ENCODE measurements at places on chromosomes 4 and X.
A peak's percentile ranks its signal among the peaks of the same experiment; 100 is the strongest.

- no peak for DNase-seq
Observed at GRCh38 chr4:133150486-133151340, 1.6 kb downstream of the PCDH10 start.

- DNase-seq, result no peak
Observed at GRCh38 chrX:16239211-16239610, 71.9 kb downstream of the MAGEB17 start.

- no peak for DNase-seq
Observed at GRCh38 chr4:142307857-142308256, 538.2 kb downstream of the INPP4B start.

DNA sequence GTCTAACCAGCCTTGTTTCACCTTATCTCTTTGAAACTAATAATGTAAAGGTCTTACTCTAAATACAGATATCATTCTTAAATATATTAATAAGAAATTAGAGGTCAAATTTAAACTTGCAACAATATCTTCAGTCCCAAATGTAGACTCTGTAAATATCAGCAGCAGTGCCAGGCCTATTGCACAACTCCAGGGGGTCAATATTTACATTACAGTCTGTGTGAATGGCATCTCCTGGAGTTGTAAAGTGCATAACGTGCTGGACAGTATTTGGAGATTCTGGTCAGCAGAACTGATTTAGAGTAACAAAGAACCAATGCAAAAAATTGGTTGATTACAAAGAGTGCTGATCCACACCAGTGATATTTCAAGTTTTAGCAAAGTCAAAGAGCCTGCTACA is 1225.9 kb downstream of the PCDH19 start:
- peak; percentile 24 for DNase-seq

- no peak for DNase-seq
Observed at GRCh38 chr4:179989975-179990374, 2253.2 kb upstream of the TENM3 start.

- no peak for DNase-seq
Observed at GRCh38 chr4:150318527-150318926, 240.3 kb downstream of the DCLK2 start.

GRCh38 chr4:40990236-40990898 is 224.0 kb downstream of the APBB2 start:
- peak; percentile 25 for DNase-seq
